Stomach (tissue), 19 donors: ENCODE measurements at places on chromosomes 5 and 9. TPM values are rescaled to one million over a fixed set of nuclear protein-coding genes. Genes with fewer than 3 reads are reported as not detected.

DPH7 gene
- total RNA-seq, result 14.3 TPM

DNA sequence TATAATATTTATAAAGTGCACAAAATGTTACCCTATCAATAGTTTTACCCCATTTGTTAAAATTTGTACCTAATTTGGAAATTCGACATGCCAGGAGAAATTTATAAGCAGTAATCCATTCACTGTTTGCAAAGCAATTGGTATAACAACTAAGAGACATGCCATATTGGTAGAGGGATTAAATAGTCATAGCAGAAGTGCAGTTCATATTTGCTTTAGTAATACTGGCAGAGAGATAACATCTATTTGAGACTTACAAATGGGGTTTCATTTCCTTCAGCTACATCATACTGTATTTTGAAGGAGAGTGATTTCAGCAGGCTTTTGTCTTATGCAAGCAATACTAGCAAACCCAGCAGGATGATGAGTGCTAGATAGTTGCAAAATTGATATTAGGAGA, 610.4 kb upstream of the CDH10 start:
- DNase-seq, result no peak

DNA sequence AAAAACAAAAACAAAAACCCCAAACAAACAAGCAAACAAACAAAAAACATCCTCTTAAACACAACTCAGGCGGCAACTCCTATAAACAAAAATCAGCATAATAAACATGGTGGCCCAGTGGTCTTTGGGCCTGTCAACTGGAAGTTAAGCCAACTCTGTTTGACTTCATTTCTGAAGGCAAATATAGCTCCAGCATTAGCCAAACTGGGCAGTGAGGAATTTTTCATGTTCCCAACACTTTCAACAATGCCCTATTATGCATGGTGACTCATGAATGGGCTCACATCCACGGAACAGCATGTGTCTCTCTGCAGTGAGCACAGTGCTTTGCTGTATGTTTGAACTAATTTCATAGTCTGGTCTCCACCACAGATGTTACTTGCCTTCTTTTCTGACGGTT, 143.9 kb upstream of the STC2 start:
- peak; percentile 86 for DNase-seq

SPINK4 gene
- total RNA-seq, result not detected

- no peak for DNase-seq
Observed at GRCh38 chr9:95857896-95858295, 17.6 kb upstream of the ERCC6L2 start.

DNA sequence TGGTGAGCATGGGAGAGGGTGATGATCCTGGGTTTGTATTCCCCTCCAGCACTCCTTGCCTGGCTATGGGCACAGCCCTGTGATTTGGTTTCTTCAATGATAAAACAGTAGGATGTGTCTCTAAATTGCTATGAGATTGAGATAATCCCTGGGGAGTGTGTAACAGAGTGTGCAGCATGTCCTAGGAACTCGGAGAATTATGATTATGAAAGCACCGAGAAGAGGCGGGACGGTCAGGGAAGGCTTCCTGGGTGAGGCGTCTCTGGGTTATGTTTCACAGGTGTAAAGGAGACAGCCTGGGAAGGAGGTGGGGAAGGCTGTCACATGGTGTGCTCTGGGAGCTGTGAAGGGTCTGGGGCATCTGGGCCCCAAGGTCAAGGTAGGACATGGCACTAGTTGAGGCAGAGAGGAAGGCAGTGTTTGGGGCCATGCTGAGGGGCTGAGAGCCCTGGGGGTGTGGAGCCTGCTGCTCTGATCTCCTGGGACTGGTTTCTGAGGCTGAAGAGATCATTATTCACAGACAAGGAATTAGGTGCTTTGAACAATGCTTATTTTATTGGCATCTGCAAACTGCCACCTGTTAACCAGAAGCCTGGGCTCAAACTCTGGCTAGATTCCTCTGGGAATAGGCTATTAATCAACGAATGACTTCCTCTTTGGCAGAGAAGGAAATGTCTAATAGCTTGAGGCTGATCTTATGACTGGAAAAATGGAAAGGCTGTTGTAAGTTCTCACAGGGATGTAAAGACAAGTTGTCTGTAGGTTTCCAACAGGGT, 73.8 kb upstream of the IL12B start:
- no peak for DNase-seq

CKMT2 gene
- 70.1 TPM for total RNA-seq

POU5F2 gene
- 8.3 TPM for total RNA-seq

GRCh38 chr5:54637654-54638053, 120.1 kb downstream of the SNX18 start:
- peak; percentile 76 for DNase-seq

TIMD4 gene
- not detected for total RNA-seq

WNT8A gene
- total RNA-seq, result not detected

- DNase-seq, result peak; percentile 65
Observed at GRCh38 chr9:123326662-123327093, 29.3 kb upstream of the CRB2 start.

DNA sequence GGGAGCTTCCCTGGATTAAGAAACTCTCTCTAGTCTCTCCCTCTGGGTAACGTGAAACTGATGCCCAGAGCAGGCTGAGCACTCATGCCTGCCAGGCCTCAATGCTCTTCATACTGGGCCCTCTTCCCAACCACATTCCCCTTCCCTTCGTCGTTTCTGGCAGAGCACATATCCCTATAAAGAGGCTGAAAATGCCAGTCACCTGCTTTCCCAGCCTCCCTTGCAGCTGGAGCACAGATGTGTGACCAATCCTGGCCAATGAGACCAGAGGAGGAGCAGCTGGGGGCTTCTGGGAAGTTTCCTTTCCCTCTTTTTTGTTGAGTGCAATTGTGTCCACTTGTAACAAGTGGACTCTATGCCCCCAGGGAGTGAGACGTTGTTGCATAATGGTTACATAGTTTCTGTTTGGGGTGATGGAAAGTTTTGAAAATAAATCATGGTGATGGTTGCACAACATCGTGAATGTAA, 30.2 kb upstream of the SMIM23 start:
- no peak for DNase-seq

- no peak for DNase-seq
Observed at GRCh38 chr5:137407090-137407489, 92.0 kb downstream of the SPOCK1 start.

GRCh38 chr9:76657265-76657664, 107.0 kb upstream of the PCA3 start:
- no peak for DNase-seq

GRCh38 chr9:9041756-9042155, 1242.2 kb upstream of the DMAC1 start:
- no peak for DNase-seq

DNA sequence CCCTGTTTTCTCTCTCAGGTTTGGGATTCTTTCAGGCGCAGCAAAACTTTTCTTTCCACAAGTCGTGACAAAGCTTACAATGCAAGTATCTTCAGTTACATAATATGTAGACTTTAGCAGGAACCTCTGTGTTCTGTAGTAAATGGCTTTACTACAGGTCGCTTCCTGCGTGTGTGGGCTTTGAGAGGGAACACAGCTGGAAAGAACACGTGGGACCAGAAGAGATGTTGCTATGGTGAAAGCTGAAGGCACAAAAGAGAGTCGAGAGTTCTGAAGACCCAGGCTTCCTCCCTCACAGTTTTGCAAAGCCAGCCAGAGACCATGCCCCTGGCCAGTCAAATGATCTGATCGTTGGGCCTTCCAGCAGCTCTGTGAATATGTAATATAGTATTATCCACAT, 4.0 kb downstream of the ANKRD55 start:
- DNase-seq, result peak; percentile 66

DNA sequence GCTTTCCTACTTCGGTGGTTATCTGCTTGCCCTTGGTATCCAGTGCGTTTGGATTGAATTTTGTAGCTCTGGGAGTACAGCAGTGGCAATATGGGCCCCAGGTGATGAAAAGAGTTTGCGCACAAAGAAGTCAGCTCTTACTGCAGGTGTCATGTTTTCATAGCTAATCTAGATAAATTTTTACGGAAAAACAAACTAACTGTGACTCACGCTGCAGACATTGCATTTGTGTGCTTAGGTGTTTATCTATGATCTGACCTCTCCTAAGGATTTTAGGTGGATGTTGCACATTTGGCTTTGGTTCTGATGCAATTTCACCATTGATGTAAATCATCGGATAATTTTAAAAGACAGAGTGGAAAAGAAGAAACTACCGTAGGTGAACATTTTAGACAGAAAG, 92.1 kb downstream of the VCAN start:
- DNase-seq, result no peak

DMGDH gene
- 5.3 TPM for total RNA-seq

PCDHB9 gene
- total RNA-seq, result not detected

DMRTA1 gene
- total RNA-seq, result not detected

C8G gene
- not detected for total RNA-seq

DNA sequence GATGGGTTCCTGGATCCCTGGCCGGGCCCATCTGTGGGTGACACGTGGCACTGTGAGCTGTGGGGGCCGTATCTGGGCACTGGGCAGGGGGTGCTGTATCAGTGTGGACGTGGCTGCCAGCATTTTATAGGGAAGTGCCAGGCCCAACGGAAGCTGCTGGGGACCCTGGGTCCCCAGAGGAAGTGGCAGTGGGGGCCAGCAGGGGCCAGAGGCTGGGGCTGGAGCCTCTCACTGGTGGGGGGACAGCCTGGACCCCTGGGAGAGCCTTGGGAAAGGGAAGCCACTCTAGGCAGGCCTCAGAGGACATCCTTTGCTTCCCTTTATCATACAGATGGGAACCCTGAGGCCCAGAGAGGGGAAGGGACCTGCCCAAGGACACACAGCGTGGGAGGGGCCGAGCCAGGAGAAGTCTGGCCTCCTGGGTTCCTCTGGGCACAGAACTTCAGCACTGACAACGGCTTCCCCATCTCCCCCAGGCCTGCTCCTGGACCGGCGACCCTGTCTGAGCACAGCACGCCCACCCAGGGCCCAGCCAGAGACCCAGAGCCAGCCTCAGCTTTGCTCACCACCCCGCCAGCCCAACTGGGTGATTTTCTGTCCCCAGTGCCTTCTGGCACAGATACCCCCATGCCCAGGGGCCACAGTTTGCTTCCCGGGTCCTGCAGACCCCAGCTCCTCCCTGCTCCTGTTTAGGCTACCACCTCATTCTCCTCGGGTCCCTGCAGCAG, 15.5 kb upstream of the LAMC3 start:
- DNase-seq, result no peak

- peak; percentile 69 for DNase-seq
Observed at GRCh38 chr5:5381310-5381913, 41.1 kb upstream of the ICE1 start.

DNA sequence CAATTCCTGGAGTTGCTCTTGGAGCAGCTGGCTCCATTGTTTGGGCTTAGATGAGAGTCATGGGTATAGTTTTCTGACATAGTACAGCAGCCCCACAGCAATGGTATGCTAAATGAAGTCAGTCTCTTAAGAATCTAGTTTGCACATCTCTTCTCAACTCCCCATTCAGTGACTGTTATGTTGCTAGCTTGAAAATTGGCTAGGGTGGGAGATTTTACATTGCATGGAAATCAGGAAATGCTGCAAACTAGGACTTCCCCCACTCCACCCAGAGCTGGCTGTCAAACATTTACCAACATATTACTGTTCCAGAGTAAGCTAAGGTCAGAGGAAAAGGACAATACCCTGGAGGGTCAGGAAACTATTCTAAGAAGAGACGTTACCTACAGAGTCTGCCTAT, 17.6 kb upstream of the FCHO2 start:
- no peak for DNase-seq

GRCh38 chr5:74394916-74395880, 245.3 kb downstream of the ENC1 start:
- DNase-seq, result no peak

- DNase-seq, result no peak
Observed at GRCh38 chr5:126267438-126267837, 155.8 kb upstream of the GRAMD2B start.

TRMT10B gene
- total RNA-seq, result 4.3 TPM

- no peak for DNase-seq
Observed at GRCh38 chr9:95047452-95048224, 269.9 kb downstream of the FANCC start.

- peak; percentile 93 for DNase-seq
Observed at GRCh38 chr9:124011460-124012301, at the start of gene LHX2. Gene LHX2, plus strand, starts transcription at chr9:124011768. Its CDS starts 581 bp downstream, at chr9:124012349.

PCDHB10 gene
- total RNA-seq, result 2.3 TPM

GRCh38 chr5:174084691-174085154, 39.2 kb downstream of the NSG2 start:
- DNase-seq, result no peak

WDR38 gene
- not detected for total RNA-seq

DNA sequence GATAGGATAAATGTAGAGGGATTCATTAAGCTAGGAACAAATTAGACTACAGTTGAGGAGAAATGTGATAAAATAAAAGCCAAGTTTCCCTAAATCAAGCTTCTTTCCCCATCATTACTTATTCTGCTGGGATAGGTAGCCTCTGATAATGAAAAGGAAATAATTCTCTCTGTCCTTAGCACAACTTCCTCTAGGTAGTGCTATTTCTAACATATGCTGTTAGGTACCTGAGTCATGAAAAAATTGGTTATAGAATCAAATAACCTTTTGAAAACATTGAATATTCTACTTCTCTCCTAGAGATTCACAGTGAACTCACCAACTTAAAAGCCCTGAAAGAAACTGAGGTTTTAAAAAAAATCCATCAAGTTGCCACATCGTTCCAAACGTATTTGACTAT, 1793.1 kb downstream of the EFNA5 start:
- no peak for DNase-seq

DBH gene
- under 0.01 TPM for total RNA-seq

ANKRD18A gene
- 2.3 TPM for total RNA-seq

TRIM36 gene
- 36.5 TPM for total RNA-seq

DNA sequence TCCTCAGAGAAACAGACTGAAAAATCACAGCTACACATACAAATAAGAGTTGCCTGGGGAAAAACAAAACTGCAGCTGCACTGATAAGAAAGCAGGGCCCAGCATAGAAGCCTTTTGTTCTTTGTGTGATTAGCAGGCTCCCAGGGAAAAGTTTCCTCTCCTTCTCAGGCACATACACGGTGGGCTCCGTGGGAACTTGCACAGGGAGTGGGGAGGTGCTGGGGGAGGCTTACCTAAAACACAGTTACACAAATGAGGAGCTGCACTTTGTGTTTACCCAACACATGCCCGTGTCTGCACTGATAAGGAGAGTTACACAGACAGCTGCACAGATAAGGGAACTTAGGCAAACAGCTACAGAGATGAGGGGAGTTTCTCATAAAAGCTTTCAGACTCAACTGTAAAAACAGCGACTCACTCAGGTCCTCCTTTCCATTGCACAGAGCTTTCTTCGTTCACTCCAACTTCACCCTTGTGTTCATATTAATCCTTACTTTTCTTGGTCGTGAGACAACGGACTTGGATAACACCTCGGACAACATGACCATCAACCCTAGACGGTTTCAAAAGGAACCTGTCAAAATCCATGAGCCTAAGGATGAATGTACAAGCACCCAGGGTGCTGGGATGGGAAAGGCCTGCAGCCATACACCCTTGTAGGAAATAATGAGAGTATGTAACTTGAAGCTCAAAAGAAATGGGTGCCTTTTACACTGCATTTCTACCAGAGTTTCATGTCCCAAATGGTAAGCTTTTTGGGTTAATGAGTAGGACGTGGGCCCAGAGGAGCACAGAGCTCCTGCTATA, 50.8 kb downstream of the SERINC5 start:
- DNase-seq, result peak; percentile 46

FIBCD1 gene
- total RNA-seq, result not detected

IL5 gene
- not detected for total RNA-seq
